ENCODE measurements at places on chromosomes 6 and 20.

- no peak for DNase-seq
These were observed 81.4 kb downstream of the DLL1 start for GRCh38 chr6:170209354-170210025.

DNA sequence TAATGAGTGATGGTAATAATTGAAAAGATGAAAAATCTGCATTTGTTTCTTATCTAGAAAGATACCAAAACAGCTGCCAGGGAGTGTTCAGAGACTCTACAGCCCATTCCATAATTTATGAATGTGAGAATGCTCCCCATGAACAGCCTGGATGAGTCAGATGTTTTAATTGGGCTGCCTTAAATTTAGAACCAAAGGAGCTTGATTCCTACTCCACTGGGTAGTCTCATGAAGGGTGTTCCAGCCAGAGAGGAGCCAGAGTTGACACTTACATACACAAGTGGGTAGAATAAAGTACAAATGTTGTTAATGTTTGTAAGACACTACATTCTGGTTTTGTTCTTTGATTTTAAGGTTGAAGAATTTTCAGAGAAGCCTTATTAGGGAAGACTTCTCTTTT lies 158.7 kb upstream of the PRND start:
- DNase-seq = no peak

DNA sequence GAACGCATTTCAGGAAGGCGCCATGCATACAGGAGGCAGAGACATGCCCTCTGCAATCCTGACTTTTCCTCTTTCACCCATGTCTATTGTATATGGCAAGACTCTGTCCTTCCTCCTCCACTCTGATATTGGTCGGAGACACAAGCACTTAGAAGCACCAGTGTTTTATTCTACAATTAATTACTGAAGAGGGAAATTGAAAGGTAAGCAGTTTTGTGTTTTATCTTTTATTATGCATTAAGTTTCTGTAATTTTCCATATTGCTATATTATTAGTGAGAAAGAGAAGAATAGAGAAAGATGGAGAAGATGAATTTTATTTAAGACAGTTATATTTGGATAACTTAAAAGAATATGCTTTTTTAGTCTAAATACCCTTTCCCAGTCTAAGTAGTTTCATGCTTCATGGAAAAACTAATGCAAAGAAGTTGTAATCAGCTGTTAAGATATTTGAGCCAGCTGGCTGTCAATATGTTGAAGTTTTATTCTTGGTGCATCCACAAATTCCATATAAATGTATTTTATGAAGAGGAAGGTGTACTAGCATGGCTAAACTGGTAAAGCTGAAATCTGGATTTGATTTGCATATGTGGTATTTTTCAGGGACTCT lies 13.6 kb downstream of the ARID1B start:
- no peak for DNase-seq

- no peak for DNase-seq
These were observed 5.2 kb upstream of the MMS22L start for GRCh38 chr6:97288188-97288587.

DNA sequence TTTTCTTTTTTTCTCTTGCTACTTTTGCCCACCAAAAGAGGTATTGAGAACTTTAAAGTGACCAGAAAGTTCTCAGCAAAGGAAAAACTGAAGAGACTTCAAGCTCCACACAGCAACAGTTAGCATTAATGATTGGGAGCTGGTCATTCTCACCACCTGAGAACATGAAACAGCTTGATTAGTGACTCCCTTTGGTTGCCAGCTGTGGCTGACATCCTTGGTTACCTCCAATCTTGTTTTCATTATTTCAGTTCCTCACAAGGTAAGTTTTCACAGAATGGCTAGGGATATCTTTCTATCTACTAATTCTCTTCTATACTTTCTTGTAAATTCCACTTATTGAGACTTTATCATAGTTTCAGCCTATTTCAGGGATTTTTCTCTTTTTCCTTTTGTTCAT lies 427.9 kb downstream of the QKI start:
- no peak for DNase-seq

DNA sequence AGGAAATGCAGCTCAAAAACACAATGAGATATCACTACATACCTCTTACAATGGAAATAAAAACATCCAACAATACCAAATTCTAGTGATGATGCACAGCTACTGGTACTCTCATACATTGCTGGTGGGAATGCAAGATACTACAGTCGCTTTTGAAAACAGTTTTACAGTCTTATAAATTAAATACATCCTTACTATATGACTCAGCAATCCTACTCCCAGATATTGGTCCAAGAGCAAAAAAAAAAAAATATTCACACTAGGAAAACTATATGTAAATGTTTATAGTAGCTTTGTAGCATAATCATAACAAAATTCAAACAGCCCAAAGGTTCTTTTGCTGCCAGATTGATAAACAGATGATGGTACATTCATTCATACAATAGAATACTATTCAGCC lies 217.4 kb upstream of the FAM83B start:
- no peak for DNase-seq

DNA sequence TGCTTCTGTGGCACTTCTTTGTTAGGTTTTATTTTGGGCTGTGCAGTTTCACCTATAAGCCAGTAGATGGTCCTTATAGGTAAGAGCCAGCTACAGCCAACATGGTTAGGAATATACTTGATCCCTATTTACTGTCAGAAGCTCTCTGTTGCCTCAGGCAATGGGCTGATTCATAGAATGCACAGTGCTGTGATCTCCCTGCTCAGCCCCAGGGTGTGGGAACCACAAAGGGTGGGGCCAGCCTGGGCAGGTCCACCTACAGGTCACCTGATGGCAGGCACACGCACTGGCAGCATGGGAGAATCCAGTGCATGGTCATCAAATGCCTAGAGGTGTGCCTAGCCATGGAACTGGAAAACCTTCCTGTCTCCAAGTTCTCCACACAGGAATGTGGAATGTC lies 191.9 kb downstream of the MOXD1 start:
- DNase-seq = no peak

Measured in stimulated activated CD8-positive, alpha-beta memory T cell treated with anti-CD3 and anti-CD28 coated beads, Interleukin-7, amount 100 ng/mL, for 4 hours (primary cell).